Cardiac muscle cell (in vitro differentiated cells and primary cell): ENCODE measurements at places on chromosomes 7 and 10. TPM values are rescaled to one million over a fixed set of nuclear protein-coding genes. Genes with fewer than 3 reads are reported as not detected.

CLDN3 gene
- total RNA-seq: 5.9 and 11.0 TPM in 2 replicates

DNA sequence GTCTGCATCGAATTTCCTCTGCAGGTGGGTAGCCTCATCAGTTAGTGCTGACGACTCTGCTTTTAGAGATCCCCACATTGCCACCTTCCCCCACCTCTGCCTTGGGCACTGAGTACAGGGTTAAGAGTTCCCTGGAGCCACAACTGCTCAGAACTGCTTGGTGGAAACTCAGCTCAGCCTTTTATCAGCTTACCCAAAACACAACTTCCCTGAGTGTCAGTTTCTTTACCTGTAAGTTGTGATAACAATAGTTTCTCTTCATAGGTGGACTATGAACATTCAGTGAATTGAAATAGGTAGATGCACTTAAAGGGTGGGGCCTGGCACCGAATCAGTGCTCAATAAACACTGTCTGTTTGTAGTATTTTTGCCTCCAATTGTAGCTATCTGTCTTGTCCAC is 11.3 kb downstream of the ASB13 start:
- no peak for DNase-seq
- H3K4me3 ChIP-seq: no peak overlapping the region
- peaks cover 2% of the 10 kb centered on the region for H3K36me3 ChIP-seq
- no peak overlapping the region for H3K27ac ChIP-seq

PHKG1 gene
- total RNA-seq: 0.21 and 0.81 TPM in 2 replicates

SLC4A2 gene
- total RNA-seq: 269 and 288 TPM in 2 replicates

DNA sequence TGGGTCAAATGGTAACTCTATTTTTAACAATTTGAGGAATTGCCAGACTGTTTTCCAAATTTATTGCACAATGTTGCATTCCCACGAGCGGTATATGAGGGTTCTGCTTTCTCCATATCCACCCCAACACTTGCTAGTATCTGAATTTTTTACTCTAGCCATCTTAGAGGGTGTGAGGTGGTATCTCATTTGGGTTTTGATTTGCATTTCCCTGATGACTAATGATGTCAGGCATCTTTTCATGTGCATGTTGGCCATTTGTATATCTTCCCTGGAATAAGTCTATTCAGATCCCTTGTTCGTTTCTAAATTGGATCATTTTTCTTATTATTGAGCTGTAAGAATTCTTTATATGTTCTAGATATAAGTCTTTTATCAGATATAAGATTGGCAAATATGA is 97.7 kb downstream of the TPK1 start:
- peak; percentile 4 for DNase-seq
- H3K4me3 ChIP-seq: no peak overlapping the region
- H3K4me1 ChIP-seq: no peaks in the 10 kb centered on the region
- no peak overlapping the region for H3K27ac ChIP-seq
- no peaks in the 10 kb centered on the region for H3K36me3 ChIP-seq
- no peaks in the 10 kb centered on the region for H3K27me3 ChIP-seq

STOX1 gene
- total RNA-seq: 6.0 TPM in 2 replicates

OR6B1 gene
- total RNA-seq: not detected in 2 replicates

NEUROD6 gene
- not detected in 2 replicates for total RNA-seq

- H3K27me3 ChIP-seq: no peaks in the 10 kb centered on the region
- no peaks in the 10 kb centered on the region for H3K36me3 ChIP-seq
- H3K27ac ChIP-seq: no peak overlapping the region
Observed at GRCh38 chr7:130896898-130897514, 163.0 kb upstream of the KLF14 start.
